HS-27A (cell line): ENCODE measurements at places on chromosomes 7 and 10.

- no peak for DNase-seq
Observed at GRCh38 chr7:36546331-36546730, 156.7 kb downstream of the ANLN start.

- no peak for DNase-seq
Observed at GRCh38 chr7:100367251-100367620, 6.1 kb upstream of the PILRA start.

DNA sequence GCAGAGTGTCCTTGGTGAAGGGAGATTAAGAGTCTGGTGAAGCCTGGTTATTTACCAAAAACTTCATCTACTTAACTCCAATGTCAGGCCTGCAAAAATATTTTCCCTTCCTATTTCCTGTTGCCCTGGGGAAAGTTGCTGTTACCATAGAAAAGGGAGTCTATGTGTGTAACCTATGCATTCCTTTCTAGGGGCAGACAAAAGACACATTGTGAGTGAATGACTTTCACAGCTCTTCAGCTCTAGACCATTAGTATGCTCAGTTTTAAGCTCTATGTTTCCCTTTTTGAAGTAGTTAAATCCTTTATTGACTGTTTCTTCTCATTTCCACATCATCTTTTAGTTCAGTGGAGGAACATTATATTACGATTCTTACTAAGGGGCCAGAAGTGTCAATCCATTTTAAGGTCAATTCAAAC is 45.6 kb upstream of the SGCE start:
- DNase-seq, result no peak

DNA sequence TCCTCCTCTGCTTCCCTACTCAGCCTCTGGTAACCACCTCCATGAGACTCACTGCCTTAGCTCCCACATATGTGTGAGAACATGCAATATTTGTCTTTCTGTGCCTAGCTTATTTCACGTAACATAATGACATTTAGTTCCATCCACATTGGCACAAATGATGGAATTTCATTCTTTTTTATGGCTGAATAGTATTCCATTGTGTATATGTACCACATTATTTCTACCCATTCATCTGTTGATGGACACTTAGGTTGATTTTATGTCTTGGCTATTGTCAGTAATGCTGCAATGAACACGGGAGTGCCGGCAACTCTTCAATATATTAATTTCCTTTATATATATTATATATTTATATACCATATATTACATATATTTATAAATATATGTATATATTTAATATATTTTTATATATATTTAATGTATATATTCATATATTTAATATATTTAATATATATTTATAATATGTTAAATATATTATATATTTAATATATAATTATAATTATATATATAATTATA is 1046.9 kb downstream of the DNAJB9 start:
- DNase-seq, result no peak

- DNase-seq, result no peak
Observed at GRCh38 chr7:36644625-36645422, 79.5 kb downstream of the AOAH start.

GRCh38 chr7:36176697-36177096 is 23.6 kb downstream of the EEPD1 start:
- no peak for DNase-seq

DNA sequence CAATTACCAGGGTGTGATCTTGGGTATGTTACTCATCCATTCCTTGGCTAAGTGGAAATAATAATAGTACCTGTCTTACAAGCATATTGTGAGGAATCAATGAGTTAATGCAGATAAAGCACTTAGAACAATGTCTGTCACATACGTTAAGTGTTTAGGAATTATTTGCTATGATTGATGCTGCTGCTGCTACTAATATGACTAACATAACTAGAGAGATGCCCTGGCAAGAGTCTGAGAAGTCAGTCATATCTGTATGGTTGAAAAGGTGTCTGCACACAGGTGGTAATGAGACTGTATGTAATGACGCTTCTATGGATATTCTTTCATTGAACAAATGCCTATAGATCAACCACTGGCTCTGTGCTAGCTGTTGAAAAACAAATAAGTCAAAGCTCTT is 100.1 kb upstream of the PCGF5 start:
- DNase-seq, result no peak

DNA sequence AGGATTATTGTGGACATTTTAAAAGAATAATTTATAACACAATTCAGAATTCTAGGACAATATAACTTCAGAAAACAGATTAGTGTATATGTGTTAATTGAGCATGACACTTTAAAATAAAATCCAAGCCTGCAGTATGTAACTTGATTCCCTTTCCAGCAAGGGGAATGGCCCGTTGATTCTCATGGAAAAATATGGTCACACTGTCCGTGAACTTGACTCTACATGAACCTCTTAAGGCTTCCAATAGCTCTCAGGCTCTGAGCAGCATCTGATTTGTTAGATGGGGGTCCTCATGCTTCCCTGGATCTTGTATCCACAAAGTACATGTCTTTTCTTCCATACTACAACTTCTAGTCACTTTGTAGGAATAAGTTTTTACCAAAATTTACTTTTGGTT is 85.5 kb upstream of the AKR1E2 start:
- DNase-seq, result no peak

- DNase-seq, result no peak
Observed at GRCh38 chr10:23459308-23459939, 20.5 kb downstream of the OTUD1 start.

GRCh38 chr7:43244784-43245183 is 132.3 kb downstream of the HECW1 start:
- DNase-seq, result no peak

DNA sequence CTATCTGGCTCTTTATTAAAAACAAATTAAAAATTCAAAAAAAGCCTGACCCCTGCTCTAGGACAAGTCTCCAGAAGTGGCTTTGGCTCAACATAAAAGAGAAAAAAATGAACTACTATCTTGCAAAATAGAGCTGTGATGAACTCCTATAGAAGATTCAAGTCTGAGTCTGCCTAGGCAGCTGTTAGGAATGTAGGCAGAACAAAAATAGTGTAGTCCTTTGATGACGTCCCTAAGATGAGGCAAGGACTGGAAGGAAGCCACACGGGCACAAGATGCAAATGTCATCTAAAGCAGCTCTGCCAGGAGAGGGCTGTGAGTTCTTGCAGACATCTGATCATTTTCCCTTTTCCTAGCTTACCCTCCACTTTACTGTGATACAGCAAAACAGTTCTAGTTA is 20.5 kb downstream of the ASNS start:
- no peak for DNase-seq

DNA sequence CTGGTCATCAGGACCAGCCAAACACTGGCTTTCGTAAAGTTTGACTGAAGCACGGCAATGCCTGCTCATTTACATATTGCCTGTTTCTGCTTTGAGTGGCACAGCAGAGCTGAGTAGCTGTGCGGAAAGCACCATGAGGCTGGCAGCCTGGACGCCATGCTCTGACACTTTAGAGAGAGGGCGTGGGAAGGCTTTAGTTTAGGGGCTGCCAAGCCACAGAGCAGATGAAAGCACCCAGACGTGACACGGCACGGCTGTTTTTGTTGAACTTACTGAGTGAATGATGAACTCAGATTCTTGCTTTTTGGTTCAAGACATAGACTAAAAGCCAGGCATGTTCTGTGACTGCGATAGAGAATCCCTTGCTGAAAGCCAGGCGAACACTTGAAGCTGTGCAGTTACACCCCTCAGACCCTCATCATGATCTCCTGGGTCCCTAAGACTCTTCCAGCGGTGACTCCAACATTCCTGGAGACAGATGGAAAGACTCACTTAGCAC is 182.1 kb downstream of the ZMYND11 start:
- DNase-seq, result no peak

DNA sequence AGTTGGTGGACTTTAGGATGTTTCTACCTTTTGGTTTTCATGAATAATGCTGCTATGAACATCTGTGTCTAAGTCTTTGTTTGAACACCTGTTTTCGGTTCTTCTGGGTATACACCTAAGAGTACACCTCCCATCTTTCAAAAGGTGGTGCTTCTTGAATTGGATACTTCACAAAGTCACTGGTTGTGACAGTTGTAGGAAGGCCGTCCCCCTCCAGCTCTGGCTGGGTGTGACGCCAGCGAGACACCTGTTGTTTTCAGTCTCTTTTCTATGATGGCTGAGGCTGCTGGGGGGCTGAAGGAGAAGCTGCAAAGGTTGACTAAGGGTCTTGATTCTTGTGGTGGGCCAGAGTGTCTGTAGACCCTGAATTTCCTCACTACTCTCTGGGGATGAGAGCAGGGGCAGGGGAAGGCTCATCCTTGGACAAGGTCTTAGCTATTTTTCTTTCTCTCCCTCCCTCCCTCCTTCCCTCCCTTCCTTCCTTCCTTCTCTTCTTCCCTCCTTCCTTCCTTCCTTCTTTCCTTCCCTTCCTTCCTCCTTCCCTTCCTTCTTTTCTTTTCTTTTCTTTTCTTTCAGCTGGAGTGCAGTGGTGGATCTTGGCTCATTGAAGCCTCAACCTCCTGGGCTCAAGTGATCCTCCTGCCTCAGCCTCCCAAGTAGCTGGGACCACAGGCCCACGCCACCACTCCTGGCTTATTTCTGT is 5.6 kb downstream of the NEURL1 start:
- DNase-seq, result no peak

DNA sequence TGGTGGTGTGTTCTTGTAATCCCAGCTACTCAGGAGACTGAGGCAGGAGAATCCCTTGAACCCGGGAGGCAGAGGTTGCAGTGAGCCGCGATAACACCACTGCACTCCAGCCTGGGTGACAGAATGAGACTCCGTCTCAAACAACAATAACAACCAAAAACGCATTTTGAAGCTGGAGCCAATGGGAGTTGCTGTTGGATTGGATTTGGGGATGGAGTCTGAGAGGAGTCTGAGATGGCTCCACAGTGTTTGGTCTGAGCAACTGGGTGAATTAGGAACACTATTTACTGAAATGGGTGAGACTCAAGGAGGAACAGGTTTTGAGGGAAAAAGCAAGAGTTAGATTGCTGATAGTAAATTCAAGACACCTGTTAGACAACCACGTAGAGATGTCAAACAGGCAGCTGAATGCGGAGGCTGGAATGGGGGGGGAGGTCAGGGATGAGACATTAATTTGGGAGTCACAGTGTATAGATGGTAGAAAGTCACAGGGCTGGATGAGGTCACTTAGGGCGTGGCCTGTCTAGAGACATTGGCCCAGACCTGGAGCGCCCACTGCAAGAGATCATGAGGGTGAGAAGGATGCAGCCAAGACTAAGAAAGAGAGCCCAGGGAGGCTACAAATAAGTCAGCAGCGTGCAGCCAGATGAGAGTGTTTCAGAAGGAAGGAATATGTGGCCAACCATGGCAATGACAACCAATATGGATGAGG is 56.4 kb downstream of the CYCS start:
- no peak for DNase-seq

- DNase-seq, result no peak
Observed at GRCh38 chr7:2009541-2010001, 223.2 kb downstream of the MAD1L1 start.

GRCh38 chr7:550881-551614 is 31.4 kb upstream of the PDGFA start:
- DNase-seq, result no peak

DNA sequence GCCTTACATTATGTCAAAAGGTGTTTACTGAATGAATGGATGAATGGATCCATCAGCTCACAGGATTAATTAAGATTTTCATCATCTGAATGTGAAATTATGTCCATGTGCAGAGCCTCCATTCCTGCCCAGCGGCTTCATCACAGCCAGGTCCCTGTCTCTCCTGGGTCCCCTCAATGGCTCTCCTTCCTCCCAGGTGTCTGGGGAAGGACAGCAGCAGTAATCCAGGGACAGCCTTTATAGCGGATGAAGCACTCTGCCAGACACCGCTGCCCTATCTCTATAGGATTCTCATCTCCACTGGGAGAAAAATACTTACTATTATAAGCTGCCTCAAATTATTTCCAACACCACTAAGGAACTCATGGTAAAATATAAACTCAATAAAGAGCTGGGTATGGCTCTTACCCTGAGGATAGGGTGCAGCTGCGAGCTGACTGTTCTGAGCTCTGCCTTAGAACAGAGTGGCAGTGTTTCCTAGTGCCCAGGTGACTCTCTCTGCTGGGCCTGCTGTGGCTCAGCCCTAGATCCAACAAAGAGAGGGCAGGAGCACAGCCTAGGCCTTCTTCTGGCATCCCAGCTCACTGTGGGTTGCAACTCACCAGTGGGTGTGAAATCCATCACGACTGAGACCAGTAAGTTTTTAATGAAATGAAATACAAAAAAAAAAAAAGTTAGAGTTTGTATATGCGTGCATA is 38.3 kb downstream of the GPRIN2 start:
- no peak for DNase-seq

- no peak for DNase-seq
Observed at GRCh38 chr10:71520042-71520441, 123.3 kb downstream of the CDH23 start.

DNA sequence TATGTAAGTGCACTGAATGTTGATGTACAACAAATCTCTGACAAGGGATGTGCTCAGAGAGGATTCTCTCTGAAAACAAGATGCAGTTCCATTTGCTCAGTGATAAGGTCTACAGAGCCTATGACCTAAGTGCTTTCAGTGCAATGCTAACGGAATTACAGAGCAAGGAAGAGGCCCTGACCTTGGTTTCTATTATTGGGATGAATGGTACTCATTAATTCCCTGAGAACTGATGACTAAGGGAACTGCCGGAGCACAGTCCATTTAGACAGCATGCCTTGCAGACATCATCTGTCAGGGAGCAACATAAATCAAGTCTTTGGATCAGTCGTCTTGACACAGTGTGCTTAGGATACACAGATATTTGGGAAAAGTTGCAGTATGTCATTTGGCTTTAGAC is 340.8 kb downstream of the PHTF2 start:
- DNase-seq, result no peak

DNA sequence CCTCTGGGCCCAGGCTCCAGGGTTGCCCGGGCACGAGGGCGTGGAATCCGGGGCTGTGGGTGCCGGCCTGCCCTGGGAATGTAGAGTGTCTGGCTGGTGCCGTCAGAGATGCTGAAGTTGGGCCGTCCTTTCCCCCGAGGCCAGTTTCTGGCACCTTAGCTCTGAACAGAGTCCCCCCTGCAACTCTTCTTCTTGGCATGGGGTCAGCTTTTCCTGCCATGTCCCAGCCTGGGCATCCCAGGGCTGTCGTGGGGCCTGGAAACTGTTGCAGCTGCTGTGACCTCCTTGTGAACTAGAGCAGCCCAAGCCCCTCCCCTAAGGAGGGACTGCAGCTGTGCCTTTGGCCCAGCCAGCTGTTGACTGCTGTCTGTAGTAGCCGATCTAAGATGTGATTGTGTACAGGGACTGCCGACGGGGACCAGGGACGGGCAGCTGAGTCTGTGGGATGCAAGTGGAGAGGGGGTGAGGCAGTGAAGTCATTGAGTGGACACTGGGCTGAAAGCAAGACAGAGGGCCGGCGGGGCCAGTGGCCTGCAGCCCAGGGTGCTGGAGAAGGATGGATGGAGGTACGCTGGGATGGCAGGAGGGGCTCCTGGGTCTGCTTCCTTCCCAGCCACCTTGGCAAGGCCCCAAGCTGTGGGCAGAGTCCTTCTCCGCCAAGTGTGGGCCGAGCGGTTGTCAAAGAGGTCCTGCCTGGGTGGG is 35.8 kb downstream of the GBX1 start:
- DNase-seq, result no peak
